NCI-H2081 treated with DMSO at 0.1 percent for 48 hours (cell line): ENCODE measurements at places on chromosomes 11 and 22.

GRCh38 chr11:72788241-72788640 lies 5.6 kb downstream of the STARD10 start:
- DNase-seq: no peak

DNA sequence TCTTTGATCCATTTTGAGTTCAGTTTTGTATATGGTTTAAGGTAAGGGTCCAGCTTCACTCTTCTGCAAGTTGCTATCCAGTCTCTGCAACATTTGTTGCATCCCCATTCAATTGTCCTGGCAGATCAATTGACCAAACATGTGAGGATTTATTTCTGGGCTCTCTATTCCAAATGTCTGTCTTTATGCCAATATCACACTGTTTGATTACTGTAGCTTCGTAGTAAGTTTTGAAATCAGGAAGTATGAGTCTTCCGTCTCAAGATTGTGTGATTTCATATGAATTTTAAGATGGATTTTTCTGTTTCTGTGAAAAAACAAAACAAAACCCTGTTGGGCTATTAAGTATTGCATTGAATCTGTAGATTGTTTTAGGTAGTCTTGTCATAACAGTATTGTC lies 17.0 kb downstream of the APLP2 start:
- DNase-seq: no peak

- no peak for DNase-seq
These were observed 26.5 kb downstream of the CWC15 start for GRCh38 chr11:94946812-94947211.

DNA sequence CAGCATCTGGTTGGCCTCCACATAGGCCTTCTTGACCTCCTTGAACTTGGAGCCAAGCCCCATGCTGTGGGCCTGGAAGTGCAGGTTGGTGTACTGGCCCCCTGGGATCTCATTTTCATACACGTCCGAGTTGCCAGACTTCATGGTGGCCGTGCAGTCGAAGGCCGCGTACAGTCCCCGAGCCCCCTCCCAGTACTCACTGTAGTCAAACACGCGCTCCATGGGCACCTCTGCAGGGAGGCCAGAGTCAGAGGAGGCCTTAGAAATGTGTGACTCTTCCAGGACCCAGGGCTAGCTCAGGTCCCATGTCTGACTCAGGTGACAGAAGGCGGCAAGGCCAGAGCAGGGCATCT lies 6.7 kb upstream of the LRFN4 start:
- no peak for DNase-seq

GRCh38 chr22:40056559-40056958 lies 61.8 kb downstream of the FAM83F start:
- DNase-seq: no peak

DNA sequence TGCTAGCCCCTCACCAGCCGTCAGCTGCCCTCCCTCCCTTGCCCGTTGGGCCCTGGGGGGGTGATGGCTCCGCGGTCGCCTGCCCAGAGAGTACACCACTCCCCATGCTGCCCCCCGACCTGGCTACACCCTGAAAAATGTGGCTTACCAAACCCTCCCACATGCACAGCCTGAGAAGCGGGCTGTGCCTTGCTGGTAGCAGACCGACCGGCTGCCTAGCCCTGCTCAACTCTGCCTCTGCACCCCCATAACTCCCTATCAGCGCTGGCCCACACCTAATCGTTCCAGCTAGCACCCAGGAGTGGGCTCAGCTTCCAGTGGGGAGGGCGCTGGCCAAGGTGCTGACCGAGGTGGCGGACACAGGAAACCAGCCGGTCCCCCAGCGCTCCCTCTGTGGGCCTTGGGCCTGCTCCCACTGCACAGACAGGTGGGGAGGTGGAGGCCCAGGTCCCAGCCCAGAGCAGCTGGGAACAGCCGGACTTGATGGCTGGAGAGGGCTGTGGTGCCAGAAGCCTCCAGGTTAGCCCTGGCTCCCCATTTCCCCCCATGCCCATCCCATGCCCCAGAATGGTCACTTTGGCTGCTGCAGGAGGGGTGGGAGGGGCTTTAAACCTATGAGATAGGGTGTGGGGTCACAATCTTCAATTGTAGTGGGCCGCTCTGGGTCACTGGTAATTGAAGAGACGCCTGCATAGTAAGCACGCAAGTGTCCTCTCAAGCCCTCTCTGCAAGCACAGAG lies 32.1 kb upstream of the PRODH start:
- no peak for DNase-seq

DNA sequence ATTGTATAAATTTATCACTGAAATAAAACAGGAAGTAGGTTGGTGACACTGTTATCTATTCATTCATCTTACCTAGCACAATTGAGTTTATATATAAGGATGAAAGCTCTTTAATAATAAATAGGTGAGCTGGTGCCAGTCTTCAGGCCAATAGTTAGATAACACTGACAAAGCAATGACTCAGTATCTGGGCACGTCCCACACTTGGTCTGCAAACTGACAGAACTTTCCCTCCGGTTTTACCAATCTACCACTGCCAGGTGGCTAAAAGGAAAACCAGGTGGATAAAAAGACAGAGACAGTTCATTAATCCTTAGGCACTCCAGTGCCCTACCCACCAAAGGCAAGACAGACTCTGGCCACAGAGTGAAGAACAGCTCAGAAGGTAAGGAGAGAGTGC lies 17.6 kb downstream of the DDB1 start:
- no peak for DNase-seq

DNA sequence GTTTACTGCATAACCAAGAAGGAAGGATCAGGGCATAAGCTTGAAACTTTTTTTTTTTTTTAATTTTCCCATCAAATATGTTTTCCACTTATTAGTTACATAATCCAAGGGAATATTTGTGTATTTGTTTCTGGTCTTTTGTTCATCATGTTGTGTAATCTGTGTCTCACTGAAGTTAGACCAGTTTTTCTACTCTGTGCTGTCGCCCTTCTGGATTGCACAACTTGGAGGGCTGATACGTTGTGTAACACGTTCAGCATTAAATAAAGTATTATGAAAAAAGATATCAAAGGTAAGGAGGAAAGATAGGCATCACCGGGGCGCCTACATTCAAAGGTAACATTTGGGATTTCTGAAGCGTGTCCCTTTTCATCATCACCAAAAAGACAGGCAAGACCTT lies 3.3 kb upstream of the E2F8 start:
- no peak for DNase-seq

- DNase-seq: no peak
These were observed 945 bp downstream of the ROBO3 start for GRCh38 chr11:124865902-124866851.

GRCh38 chr22:35556666-35557065 lies 16.0 kb downstream of the RASD2 start:
- no peak for DNase-seq

GRCh38 chr22:17245341-17245740 lies 26.1 kb upstream of the ADA2 start:
- no peak for DNase-seq

- no peak for DNase-seq
These were observed 23.9 kb upstream of the TFIP11 start for GRCh38 chr22:26536056-26536761.

DNA sequence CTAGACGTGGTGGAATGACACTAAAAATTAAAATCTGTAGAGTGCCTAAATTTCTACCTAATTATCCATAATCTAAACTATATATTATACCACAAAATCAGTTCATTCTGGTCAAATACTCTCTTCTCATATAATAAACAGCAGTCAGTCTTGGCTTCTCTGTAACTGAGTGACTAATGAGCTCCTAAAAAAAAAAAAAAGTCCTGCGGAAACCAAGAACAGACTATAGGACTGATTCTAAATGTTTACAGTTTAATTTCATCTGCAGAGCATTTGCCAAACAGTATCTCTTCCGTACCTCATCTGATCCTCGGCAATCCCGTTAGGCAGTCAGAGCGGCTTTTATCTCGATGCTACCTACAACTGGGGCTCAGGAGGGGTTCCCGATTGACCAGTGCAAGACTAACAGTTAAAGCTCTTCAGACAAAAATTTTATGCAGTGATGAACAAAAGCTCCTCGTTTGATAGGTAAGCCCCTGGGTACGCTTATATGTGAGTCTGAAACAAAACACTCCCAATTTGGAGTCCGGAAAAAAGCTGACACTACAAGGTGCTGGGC lies 686 bp downstream of the KIF18A start:
- DNase-seq: no peak

DNA sequence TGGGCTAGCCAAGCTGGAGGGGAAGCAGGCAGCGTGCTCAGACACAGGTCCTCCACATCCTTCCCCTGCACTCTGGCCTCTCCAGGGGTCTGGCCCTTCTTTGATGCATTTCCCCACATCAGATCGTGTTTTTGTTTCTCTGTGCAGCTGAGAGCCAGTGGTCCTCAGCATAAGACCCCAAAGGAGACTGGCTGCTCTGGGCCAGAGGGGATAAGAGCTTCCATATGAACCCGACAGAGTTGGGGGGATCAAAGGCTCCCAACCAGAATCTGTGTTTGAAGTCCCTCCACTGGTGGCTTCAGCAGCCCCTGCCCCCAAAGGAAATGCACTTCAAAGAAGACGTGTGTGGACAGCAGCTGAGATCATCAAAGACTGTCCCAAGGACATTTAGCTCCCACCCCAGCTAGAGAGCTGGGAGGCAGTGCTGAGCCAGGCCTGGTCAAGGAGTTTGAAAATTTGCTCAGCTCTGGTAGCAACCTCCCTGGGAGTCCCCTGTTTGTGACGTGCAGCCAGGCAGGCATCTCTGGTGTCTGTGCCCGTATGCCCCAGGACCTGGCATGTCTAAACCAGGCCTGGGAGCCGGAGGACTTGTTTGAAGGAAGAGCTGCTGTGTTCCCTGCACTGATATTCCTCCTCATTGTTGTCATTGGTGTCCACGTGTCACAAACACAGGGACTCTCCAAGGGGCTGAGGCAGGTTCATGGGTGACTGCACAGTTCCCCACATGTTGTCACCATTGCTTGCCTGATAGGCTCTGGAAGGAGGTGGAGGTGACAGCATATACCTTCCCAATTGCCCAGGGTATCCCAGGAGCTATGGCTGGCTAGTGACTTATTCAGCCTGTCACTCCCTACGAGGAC lies 99.0 kb downstream of the AMOTL1 start:
- no peak for DNase-seq

- no peak for DNase-seq
These were observed 53.1 kb downstream of the THAP12 start for GRCh38 chr11:76327756-76328388.

DNA sequence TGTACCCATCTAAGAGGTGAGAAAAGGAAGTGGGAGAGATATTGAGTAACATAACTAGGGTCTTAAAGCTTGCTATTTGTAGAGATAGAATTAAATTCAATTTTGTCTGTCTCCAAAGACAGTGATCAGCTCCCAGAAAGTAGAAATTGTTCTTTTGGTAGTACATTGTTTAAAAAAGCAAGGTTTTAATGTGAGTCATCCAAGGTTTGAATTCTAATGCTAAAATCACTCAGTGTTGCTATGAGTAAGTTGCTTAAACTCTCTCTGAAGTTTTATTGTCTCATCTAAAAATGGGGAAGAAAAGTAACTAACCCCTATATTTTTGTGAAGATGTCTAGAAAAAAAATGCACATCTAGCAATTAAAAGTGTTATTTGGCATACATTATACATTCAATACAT lies 1004.5 kb upstream of the CCDC90B start:
- DNase-seq: no peak

GRCh38 chr11:78336877-78337553 lies 80.6 kb downstream of the GAB2 start:
- no peak for DNase-seq

- DNase-seq: no peak
These were observed 2.5 kb downstream of the PLAAT2 start for GRCh38 chr11:63560506-63561180.

- DNase-seq: no peak
These were observed 34.7 kb downstream of the PPM1F start for GRCh38 chr22:21917959-21918261.

GRCh38 chr22:37343863-37344734 lies 61.8 kb downstream of the CYTH4 start:
- no peak for DNase-seq

DNA sequence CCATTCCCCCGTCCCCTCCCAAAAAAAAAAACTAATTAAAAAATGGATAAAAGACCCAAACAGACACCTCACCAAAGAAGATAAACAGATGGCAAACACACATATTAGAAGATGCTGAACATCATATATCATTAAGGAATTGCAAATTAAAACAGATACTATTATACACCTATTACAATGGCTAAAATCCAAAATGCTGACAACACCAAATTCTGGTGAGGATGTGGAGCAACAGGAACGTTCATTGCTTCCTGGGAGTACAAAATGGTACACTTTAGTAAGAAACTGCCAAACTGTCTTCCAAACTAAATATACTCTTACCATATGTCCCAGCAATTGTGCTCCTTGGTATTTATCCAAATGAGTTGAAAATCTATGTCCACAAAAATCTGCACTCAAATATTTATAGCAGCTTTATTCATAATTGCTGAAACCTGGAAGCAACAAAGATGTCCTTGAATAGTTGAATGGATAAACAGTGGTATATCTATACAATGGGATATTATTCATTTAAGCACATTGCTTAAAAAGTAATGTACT lies 19.9 kb downstream of the NAGA start:
- DNase-seq: no peak

DNA sequence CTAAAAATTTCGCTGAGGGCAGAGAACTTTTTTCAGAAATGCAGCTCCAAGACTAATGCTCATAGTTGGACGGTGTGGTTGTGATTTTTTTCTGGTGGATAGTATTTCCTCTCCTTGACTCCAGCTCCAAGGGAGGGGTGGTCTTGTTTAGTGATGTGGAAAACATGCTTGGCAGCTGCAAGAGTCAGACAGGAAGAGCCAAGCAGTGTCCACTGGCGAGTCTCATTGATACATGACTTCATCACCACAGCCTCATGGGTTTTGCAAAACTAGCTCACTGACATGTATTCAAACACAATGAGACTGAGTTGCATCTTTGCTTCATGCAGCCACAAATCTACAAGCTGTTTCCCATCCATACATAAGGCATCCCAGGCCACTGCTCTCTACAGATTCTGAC lies 7.3 kb upstream of the KCNJ1 start:
- DNase-seq: no peak

DNA sequence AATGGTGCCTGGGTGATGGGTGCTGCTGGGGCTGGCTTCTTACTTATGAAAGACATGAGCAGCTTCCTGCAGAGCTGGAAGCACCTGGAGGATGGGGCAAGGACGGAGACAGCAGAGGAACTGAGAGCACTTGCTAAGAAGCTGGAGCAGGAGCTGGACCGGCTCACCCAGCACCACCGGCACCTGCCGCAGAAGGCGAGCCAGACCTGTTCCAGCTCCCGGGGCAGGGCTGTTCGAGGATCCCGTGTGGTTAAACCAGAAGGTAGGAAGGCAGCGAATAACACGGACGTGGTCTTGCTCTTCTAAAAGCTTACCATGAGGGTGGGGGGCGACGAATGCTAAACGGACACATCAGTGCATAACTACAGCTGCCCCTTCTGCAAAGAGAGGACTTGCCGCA lies 9.3 kb downstream of the APOL5 start:
- DNase-seq: no peak
